Left hindlimb (tissue), 1 donor: ENCODE measurements at places on chromosomes 11 and 22.

- peak; percentile 75 for DNase-seq
These were observed 19.2 kb upstream of the PLET1 start for GRCh38 chr11:112279901-112280267.

- DNase-seq = no peak
These were observed 429.4 kb upstream of the B3GAT1 start for GRCh38 chr11:134841411-134841810.

DNA sequence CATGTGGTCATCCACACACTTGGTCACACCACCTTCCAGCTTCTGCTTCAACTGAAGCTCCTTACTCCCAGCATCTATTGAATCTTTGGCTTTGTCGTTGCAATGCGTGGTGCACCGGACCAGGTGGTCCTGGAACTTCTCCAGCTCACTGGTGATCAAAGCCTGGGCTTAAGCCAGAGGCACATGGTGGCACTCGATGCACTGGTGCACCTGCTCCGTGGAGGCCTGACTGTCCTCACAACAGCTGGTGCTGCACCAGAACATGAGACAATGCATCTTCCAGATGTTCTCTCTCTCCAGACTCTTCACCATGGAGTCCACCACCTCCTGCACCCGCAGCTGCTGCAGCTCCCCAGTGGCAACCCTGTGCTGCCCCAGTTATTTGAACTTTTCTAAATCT lies 56.0 kb downstream of the CELSR1 start:
- no peak for DNase-seq

DNA sequence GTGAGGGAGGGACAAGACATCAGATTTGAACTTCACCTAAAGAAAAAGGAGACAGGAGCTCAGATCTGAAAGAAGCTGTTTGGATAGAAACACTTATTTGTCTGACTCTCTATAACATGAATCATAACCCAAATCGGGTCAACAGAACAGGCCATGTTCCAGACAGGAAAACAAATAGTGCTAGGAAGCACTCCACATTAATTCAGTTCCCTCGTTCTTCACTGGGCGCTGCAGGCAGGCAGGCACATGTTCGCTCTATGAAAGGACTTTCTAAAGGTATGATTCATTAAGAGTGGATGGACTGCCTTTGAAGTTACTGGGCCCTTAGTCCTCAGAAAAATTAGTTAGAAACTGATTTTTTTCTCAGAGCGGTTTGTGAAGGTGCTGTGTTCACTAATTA lies 137.5 kb upstream of the TRPC6 start:
- no peak for DNase-seq

GRCh38 chr11:63832336-63832735 lies 6.6 kb upstream of the MARK2 start:
- no peak for DNase-seq

- no peak for DNase-seq
These were observed 23.5 kb downstream of the CERK start for GRCh38 chr22:46714550-46714949.

DNA sequence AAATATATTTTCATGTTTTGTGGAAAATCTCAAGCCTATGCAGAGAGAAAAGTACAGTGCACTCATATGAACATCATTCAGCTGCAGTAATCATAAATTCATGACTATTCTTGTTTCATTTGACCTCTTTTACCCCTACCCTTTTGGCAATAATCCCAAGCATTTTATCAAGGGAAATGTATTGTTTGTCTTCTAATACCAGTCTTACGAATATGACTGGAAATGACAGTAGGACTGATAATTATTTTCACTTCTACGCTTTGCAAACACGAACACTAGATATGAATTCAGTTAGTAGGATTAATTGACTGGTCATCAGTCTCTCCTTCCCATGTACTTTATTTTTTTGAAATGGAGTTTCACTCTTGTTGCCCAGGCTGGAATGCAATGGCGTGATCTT lies 90.3 kb downstream of the MTMR3 start:
- DNase-seq = no peak

DNA sequence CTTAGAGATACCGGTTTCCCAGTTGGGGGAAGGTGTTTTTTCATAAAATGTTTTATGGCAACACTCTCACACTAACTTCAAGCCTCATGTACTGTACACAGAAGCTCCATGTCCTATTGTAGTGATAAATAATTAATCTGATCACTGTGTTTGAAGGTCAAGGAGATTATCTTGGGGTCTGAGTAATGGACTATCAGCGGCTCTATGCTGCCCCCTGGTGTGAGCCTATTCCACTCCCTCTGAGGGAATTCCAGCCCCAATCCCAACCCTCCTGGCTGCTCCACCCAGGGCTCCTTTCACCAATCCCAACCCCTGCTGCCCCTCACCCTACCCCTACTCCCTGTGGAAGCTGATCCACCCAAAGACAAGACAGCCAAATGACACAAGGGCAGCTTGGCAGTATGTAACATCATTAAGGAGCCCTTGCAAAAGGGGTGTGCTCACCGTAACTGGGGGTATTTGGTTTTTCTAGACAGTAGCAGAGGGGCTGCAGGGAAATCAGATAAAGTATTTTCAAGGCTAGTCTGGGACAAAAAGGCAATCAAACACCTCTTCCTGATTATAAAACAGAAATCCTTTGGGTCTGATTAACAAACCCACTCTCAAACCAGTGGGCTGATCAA lies 22.3 kb downstream of the HPS4 start:
- DNase-seq = no peak

DNA sequence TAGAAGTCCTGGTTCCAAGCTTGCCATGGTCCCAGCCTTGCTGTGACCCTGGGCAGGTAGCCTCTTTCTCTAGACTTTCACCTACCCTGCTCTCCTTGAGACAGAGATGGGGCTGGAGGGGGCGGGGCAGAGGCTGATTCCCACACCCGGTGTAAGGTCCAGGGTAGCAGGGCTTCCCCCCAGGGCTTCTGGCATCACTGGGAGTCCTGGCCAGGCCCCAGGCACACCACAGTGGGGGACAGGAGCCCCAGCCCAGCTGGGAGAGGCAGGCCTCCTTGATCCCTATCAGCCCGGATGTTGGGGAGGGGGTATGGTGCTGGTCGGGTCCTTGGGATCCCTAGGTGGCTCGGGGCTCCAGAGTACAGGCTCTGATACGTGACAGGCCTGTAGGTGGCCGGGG lies 1.7 kb upstream of the NUDT8 start:
- DNase-seq = peak; percentile 32

DNA sequence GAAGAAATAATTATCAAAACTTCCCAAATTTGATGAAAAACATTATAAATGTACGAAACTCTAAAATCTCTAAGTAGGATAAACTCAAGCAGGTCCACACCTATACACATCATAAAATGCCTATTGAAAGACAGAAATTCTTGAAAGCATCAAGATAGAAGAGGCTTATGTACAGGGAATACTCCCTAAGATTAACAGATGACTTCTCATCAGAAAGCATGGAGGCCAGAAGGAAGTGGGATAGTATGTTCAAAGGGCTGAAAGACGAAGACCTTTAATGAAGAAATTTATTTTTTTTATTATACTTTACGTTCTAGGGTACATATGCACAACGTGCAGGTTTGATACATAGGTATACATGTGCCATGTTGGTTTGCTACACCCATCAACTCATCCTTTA lies 45.3 kb upstream of the KCNA4 start:
- DNase-seq = no peak

DNA sequence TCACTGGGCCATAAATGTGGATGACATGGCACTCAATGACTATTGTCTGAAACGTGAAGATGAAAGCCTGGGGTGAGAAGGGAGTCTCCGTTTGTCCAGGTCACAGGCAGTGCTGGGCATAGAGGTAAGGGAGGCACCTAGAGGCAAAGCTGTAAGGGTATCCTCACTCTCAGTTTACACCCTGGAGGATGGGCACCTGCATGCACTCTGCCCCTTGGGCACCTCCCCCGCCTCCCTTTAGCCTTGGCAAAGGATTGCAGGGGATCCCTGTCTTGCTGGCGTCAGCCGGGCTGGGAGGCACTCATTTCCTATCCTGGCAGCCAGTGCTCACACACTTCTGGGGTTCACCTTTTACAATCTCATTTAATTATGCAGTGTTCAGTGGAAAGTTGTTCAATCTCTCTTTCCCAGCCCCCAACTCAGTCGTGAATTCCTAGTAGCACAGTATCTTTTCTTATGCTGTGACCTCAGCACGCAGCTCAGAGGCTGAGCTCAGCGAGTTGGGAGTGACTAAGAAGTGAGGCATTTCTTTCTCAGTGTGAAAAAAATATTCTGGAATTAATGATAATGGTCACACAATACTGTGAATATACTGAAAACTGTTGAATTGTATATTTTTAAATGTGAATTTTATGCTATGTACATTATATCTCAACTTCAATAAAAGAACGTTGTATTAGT lies 866.6 kb downstream of the BRD1 start:
- no peak for DNase-seq

DNA sequence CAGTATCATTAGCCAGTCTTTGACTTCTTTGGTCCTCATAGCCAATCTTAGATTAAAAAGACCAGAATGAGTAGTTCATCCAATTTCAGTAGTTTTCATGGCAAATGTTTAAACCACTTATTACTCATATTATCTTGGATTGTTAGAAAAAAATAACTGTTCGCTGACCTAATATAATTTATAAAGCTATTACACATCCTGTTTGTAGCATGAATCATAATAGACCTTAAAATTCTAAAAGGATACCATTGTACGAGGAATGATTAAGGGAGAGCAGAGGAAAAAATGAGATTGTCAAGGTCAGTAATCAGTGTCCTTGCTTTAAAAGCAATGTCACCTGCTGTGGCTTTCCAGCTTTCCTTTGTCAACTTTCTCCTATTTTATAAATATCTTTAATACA lies 371.2 kb downstream of the NELL1 start:
- DNase-seq = no peak

- DNase-seq = no peak
These were observed 180.2 kb downstream of the PGR start for GRCh38 chr11:100949443-100949842.
